ENCODE measurements at places on chromosomes 1 and 21. TPM values are rescaled to one million over a fixed set of nuclear protein-coding genes. Genes with fewer than 3 reads are reported as not detected.

- DNase-seq = no peak
Measured at GRCh38 chr1:214102907-214103306, 115.1 kb downstream of the PROX1 start.

DNA sequence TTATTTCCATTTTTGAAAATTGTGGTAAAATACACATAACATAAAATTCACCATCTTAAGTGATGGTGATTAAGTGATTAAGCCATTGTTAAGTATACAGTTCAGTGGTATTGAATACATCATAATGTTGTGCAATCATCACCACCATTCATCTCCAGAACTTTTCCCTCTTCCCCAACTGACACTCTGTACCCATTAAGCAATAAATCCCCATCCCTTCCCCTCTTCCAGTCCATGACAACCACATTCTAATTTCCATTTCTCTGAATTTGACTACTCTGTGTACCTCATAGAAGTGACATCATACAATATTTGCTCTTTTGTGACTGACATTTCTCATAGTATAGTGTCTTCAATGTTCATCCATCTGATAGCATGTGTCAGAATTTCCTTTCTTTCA is 124.8 kb downstream of the DISC1 start:
- no peak for DNase-seq

DNA sequence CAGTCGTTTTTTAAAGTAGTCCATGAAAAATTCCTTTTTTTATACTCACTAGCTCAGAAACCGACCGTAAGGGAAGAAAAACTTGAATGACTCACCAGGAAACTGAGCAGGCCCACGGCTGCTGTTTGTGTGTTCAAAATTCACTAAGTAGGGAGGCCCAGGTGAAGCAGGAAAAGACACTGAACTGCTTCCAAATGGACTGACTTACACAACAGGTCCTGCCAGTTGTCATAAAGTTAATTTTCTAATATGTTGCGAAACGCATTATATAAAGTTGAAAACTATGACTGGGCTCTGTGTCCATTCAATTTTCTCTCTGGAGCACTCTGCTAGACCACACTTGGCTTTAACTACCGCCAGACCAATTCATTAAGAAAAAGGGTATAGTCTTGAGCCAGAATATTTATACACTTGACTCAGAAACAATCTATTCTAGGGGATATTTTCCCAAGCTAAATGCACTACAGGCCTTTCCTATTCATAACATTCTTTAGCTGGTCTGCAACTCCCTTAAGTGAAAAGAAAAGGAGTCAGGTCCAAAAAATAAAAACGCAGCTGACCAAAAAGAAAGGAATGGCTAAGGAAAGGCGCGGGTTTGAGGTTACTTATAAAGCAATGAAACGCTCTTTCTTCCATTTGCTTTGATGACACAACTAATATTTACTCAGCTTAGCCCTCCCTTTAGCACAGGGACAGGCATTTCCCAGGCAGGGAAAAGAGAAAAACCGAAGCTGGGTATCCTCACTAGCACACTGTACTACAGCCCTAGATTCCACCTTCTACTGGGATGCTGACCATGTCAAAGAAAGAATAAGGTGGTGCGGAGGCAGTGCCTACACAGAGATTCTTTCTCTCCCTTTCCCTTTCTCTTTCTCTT is 306.3 kb upstream of the ESRRG start:
- DNase-seq = no peak

GRCh38 chr1:44315521-44315920 is 39.5 kb downstream of the ERI3 start:
- no peak for DNase-seq

DNA sequence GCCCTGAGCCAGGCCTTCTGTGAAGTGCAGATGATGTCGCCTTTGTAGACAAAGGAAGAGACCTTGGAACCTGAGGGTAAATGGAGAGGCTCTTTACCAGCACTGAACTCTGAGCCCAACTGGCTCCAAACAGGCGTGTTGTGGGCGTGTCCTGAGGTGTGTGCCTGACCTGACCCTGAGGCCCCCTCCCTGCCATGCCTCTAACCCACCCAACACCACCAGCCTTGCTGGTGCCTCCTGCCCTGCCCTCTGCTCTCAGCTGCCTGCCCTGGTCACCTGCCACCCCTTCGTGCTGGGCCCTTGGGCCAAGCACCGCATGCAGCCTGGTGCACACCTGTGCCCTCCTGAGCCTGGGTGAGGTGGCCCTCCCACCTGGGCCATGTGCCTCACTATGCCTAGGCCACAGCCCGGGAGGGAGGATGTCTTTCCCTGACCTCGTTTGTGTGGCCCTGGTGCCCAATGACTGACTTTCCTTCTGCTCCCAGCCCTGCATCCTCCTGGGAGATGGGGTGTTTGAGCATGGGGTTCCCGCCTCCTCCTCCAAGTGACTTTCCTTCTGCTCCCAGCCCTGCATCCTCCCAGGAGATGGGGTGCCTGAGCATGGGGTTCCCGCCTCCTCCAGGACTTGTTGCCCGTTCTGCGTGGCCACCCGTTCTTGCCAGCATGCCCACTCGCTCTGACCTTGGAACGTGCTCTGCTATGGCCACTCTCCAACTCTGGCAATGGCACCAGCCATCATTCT is 157.0 kb downstream of the PCBP3 start:
- no peak for DNase-seq

DNA sequence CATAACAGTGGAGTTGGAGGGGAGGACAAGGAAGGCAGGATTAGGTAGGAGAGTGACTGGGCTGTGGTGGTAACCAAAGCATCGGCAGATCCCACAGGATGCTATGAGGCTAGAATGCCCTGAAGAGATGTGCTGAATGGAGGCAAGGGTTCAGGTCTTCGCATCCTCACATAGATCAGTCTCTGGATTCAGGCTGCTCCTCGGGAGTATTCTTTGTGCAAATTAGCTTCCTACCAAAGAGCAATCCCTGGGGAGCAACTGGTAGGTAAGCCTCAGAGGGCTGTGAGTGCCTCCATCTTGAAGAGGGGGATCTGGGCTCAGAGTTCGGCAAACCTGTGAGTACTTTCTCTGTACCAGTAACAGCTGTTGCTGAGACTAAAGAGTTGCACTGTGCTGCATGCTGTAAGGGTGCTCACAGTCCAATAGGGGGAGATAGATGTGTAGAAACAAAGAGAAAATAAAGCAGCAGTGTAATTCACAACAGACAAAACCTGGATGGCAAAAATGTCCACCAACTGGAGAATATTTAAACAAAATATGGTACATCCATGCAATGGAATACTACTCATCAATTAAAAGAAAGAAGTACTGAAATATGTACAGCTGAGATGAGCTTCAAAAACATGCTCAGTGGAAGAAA is 322.4 kb upstream of the DEPDC1 start:
- no peak for DNase-seq

- DNase-seq = no peak
Measured at GRCh38 chr1:199173356-199173755, 534.5 kb downstream of the PTPRC start.

Gene RHD
- not detected for total RNA-seq

Gene GBP6
- total RNA-seq = not detected

Gene PAFAH2
- 12.8 TPM for total RNA-seq

Gene NGF
- total RNA-seq = 2.2 TPM
